ENCODE measurements at places on chromosomes 12 and 14.

- DNase-seq = no peak
Observed at GRCh38 chr12:128727461-128727860, 96.3 kb downstream of the SLC15A4 start.

DNA sequence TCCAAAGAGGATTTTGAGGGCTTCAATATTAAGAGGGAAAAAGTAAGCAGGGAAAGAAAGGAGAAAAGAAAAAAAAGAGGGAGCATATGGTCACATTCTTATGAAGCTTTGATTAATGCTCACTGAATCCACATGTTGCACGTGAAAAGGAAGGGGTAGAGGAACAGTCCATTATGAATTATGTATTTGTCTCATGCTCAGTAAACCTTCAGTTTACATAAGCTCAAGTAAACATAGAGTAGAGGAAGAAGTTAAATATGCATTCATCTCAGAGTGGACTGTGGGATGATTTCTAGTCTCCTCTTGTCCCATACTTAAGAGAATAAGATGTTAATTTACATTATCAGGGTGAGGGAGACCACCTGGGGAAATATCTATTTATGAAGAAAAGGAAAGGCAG lies 334.5 kb downstream of the IPO8 start:
- DNase-seq = no peak

DNA sequence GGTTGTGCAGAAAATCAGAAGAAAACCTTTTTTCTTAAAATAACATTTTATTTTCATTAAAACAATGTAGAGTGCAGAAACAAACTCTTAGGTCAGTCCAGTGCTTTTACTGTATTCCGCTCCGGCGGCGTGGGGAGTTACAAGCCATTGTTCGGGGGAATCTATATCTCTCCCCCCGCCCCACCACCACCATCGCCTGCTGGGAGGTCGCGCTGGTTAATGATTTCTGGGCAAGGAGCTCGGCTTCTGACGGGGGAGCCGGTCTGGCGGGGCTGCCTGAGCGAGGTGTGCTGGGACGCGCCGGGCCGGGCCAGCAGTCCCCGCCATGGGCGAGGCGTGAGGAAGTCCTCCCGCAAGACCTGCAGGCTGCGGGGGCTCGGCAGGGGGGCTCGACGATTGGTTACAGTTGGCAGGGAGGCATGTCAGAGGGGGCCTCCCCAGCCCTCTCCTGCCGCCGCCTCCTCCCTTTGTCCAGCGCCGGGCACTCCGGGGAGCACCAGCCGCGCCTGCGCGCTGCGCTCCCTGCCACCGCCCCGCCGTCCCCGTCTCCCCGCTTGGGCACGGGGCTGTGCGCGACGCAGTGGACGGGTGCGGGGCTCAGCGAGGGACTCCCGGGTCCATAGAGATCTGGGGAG lies 1.0 kb upstream of the DUSP6 start:
- no peak for DNase-seq

GRCh38 chr14:58777541-58777979 lies 139.8 kb downstream of the DACT1 start:
- no peak for DNase-seq

- no peak for DNase-seq
Observed at GRCh38 chr14:69357544-69358200, 40.4 kb downstream of the ERH start.

GRCh38 chr12:27733052-27733656 lies 22.5 kb downstream of the MRPS35 start:
- DNase-seq = no peak

GRCh38 chr14:104689881-104690711 lies 678 bp downstream of the INF2 start:
- no peak for DNase-seq

DNA sequence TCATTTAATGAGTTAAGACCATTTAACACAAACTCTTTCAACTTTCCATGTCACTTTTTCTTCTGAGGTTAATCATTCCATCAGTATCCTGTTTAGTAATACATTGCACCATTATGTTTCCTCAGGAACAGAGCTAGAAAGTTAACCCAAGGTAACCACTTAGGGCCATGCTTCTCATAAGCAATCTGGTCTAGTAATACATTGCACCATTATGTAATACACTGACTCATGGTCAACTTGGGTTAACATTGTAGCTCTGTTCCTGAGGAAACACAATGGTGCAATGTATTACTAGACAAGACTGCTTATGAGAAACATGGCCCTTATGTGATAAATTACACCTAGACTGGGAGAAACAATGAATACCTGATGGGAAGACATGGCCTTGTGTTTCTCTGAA lies 21.7 kb downstream of the ERH start:
- DNase-seq = no peak

- no peak for DNase-seq
Observed at GRCh38 chr14:70052990-70053389, 135.8 kb downstream of the SLC8A3 start.

DNA sequence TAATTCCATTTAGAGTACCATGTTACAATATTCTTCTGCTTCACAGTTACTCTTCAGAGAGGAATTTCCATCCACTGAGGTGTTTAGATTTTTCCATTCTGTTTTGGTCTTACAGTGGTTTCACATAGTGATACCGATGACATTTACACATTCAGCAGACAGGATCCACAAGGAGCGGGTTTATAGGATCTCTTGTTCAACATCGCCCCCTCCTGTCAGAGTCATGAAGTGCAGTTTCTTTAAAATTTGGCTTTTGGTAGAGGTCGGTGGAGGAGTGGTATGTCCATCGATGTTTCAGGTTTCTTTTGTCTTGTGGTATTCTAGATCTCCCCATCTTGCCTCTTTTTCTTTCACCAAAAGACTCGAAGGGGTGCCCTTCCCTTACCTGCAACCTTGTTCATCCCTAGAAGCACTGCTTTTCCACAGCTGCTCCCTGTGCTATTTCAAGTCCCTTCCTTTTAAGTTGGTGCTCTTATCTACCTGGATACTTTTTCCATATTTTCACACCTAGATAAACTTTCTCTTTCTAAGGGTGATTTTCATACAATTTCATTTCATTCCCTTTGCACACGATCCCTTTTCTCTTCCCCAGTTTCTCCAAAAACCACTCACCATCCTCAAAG lies 181.3 kb downstream of the ITPR2 start:
- no peak for DNase-seq

DNA sequence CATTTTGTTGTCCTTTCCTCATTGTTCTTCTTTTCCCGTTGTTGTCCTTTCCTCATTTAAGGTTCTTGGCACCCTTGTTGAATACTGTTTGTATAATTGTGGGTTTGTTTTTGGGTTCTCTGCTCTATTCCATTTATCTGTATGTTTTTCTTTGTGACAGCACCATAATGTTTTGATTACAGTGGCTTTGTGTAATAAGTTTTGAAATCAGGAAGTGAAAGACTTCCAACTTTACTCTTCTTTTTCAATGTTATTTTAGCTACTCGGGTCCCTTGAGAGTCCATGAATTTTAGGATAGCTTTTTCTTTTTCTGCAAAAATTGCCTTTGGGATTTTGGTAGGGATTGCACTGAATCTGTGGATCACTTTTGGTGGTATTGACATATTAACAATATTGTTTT lies 28.1 kb downstream of the ETNK1 start:
- no peak for DNase-seq

- no peak for DNase-seq
Observed at GRCh38 chr14:72756967-72757366, 136.9 kb downstream of the DPF3 start.

DNA sequence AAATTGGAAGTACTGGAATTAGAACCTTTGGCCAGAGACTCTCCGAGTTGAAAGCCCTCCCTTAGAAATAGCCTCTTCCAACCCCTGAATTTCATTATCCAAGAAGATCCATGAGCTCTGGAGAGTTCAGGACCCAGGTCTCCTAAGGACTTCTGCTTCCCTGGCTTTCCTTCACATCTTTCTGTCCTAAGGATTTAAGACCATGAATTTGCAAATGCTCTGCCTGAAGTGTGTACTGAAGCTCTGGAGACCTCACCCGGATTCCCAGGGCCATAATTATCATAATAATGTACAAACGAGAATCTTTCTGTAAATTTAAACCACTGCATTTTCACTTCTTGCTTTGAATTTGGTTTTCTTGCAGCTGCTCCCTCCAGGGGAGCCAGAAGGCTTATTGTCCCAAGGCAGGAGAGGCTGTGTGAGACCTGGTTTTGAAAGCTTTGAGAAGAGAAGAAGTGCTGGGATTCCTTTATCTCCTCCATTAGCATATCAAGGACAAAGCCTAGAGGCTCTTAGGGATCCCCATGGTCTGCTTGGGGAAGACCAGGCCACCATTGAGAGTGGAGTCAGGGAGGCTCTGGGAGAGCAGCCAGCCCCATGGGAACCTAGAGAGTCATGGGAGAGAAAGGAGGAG lies 41.1 kb downstream of the GLRX5 start:
- DNase-seq = no peak

DNA sequence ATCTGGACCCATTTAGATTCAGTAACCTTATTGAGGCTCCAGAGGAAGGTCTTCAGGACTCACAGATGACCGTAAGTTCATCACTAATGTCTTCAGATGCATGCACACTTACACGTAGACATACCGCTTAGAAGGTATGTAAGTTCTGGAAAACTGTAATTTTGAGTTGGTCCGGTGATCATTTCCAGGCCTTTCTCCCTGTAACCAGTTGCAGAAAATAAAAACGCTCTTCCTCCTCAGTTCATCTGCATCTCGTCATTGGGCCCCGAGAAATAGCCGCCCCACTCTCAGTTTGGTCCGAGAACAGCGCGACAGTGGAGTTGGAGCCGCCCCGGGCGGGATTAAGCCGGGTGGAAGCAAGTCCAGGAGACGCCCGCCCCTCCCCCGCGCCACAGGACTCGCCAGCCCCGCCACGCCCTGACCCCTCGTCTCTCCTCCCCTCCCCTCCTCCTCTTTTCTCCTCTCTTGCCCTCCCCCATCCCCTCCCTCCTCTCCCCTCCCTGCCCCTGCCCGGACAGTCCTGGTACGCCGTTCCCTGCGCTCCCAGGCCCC lies 83.7 kb downstream of the TNFAIP2 start:
- DNase-seq = no peak

GRCh38 chr12:61871485-61871810 lies 388.8 kb upstream of the USP15 start:
- DNase-seq = no peak

- no peak for DNase-seq
Observed at GRCh38 chr12:80211671-80212070, 112.3 kb downstream of the OTOGL start.

DNA sequence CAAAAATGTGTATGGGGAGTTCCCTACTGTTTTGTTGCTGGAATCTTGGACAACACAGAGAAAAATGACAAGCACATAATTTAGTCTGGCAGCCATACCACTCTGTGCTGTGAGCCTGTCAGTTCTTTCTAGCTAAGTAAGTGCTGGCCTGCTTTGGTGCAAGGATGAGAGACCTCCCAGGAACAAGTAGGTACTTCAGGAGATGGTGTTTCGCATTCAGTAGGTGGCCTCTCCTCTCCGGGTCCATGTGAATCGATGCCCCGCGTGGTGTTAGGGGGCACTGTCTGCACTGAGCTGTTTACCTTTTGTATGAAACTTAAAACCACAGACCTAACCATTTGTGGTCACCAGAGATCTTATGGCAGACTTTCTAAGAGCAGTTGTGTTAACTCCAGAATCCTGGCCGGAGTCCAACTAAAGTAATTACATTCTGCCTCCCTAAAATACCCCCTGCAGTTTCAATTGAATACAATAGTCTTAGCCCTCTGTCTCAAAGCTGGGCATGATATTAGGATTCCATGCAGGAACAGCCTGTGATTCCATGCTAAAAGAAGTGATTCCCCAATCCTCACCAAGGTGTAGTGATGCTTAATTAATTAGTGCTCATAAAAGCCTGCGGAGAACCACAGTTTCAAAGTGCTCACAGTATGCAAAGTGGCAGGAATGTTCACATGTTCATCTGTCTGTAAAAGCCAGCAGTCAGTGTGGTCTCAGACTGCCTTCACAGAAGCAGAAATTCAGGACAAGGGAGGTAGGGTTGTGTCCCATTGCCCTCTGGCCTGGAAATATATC lies 64.2 kb downstream of the LLPH start:
- no peak for DNase-seq

- DNase-seq = no peak
Observed at GRCh38 chr12:1474574-1475153, 119.7 kb downstream of the FBXL14 start.

GRCh38 chr12:77058740-77059139 lies 6.6 kb downstream of the E2F7 start:
- DNase-seq = no peak

DNA sequence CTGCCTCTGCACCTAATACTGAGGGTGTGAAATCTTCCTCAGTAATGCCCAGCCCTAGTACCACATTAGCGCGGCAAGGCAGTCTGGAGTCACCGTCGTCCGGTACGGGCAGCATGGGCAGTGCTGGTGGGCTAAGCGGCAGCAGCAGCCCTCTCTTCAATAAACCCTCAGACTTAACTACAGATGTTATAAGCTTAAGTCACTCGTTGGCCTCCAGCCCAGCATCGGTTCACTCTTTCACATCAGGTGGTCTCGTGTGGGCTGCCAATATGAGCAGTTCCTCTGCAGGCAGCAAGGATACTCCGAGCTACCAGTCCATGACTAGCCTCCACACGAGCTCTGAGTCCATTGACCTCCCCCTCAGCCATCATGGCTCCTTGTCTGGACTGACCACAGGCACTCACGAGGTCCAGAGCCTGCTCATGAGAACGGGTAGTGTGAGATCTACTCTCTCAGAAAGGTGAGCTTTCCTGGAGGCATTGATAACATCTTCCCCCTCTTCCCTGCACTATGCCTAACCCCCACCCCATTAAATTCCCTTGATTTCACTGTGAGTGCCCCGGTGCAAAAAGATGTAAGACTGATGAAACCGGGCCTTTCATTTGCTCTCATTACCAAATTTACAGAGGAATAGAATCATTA lies 291.4 kb downstream of the NAV3 start:
- no peak for DNase-seq

GRCh38 chr14:97021571-97022168 lies 224.5 kb downstream of the VRK1 start:
- no peak for DNase-seq

GRCh38 chr12:7749442-7749841 lies 2.3 kb upstream of the CLEC4C start:
- no peak for DNase-seq

- no peak for DNase-seq
Observed at GRCh38 chr12:12616512-12617310, 5.0 kb downstream of the CREBL2 start.

- no peak for DNase-seq
Observed at GRCh38 chr12:47980779-47981495, 17.5 kb downstream of the TMEM106C start.

GRCh38 chr14:64974563-64974962 lies 2.4 kb upstream of the RAB15 start:
- no peak for DNase-seq

GRCh38 chr14:29321646-29322045 lies 555.1 kb downstream of the FOXG1 start:
- no peak for DNase-seq

- no peak for DNase-seq
Observed at GRCh38 chr14:68243450-68244010, 424.0 kb downstream of the RAD51B start.

DNA sequence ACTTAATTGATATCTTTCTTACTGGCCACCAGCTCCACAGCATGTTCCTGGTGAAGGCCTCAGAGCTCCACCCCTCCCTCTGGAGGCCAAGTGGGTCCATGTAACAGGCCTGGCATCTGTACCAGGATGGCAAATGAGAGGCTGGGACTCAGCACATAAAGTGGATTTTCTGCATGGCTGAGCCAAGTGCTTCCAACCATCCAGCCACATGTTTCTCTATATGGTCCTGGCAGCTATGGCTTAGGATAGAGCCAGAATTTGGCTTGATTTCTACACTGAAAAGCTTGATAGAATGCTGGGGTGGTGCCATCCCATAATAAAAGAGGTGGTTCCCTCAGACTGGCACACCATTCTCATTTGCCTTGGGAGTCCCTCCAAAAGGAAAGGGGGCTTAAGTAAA lies 94.1 kb downstream of the PAX9 start:
- DNase-seq = no peak

GRCh38 chr12:123621101-123621500 lies 12.4 kb downstream of the EIF2B1 start:
- no peak for DNase-seq

Measured in stimulated activated CD8-positive, alpha-beta memory T cell treated with anti-CD3 and anti-CD28 coated beads, Interleukin-15, amount 100 ng/mL, for 4 hours (primary cell).